ENCODE measurements at places on chromosomes 6 and 20.

DNA sequence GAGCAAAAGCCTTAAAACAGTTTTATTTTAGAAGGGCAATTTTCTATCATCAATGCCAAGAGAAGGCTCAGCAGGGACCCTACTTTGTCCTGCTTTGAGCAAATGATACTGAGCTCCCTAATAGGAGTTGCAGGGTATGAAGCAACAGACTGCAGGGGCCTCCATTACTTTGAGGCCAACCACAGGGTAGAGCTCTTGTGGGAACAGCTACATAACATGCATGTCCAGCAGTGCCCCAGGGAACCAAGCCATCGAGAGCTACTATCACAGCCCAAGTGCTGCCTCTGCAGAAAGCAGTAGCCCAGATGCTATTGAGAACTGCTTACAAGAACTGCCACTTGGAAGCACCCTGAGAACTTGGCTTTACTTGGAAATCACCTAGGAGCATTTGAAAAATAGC lies 222.1 kb downstream of the LAMA2 start:
- no peak for DNase-seq

DNA sequence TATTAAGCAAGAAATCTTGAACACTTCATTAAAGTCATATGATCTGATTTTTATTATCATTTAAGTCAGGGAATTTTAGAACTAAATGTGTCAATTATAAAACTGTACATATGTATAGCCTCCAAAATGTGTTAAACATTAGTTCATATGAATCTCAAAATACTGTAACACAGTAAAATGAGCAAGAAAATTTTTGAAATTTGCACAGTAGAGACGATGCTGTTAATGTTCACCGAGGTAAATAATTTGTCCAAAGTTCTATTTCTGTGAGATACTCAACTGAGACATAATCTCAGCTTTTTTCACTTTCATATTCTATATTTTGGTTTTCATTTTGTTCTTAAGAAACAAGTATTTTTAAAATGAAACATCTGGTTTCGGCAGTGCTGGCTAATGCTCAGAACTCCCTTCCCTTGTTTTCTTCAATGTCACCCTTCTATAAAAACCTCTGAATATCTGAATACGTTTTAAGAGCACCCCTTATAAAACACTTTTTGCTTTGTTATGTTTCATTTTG lies 353.1 kb downstream of the LAMA2 start:
- DNase-seq: no peak

- no peak for DNase-seq
Measured at GRCh38 chr6:148239801-148240460, 102.7 kb upstream of the SASH1 start.

GRCh38 chr20:50691573-50692551 lies 520 bp upstream of the RIPOR3 start:
- no peak for DNase-seq

DNA sequence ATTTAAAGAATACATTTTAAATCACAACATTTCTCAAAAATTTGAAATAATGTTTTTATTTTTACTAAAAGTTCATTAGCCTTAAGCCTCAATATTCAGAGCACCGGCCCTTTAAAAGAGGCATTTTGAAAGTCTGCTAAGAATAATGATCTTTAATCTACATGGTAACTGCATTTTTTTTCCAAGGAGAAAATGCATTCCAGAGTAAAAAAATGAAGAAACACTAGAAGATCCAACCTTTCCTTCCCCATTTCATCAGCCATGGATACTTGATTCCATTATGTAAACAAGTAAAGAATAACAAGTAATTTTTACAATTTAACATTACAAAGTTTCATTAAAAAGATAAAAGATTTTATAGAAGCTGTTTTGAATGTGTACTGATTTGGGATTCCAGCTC lies 21.8 kb downstream of the LCA5 start:
- DNase-seq: no peak

GRCh38 chr20:31605902-31606803 lies 1.1 kb downstream of the ID1 start:
- no peak for DNase-seq

GRCh38 chr20:59620860-59621505 lies 16.6 kb downstream of the PHACTR3 start:
- DNase-seq: no peak

DNA sequence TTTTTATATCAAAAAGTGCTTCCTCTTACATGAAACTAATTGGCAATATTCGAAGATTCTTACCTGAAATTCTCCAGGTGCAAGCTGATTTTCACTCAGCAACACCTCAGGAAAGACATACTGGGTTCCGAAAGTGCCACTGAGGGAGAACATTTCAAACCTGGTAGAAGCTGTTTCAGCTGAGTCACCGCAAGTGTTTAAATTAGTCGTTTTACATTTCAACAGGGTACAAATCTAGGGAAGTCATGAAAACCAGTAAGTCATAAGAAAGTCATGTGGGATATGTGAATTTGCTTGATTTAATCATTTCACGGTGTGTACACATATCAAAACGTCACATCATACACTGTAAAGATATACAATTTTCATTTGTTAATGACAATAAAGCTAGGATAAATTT lies 25.3 kb upstream of the TAAR1 start:
- DNase-seq: no peak

DNA sequence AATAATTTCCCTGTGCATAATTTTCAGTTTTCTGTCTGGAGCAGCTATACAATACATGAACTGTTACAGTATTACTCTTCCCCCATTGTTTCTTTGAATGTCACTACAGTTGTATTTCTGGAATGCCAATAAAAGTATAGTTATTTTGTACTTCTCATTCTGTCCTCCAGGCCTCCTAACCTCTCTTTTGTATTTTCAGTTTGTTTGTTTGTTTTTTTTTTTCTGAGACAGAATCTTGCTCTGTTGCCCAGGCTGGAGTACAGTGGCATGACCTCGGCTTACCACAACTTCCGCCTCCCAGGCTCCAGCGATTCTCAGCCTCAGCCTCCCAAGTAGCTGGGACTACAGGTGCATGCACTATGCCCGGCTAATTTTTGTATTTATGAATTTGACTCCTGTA lies 16.8 kb upstream of the ARID1B start:
- DNase-seq: no peak

DNA sequence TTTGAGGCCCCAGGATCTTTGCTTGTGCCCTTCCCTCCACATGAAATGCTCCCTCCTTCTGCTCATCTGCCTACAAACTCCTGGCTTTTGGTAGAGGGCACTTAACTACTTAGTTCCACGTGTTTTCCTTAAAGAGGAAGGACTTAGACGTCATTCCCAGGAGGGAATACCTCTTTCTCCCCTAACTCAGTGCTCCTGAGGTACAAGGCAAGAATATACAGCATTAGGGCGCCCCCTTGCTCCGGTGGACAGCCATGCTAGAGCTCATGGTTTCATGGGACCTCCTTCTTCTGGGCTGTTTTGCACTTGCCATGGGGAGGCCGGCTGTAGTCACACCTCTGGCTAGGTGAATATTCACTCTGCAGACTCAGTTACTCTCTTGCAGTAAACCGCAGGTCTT lies 93.8 kb upstream of the LY86 start:
- DNase-seq: no peak

- peak; percentile 36 for DNase-seq
Measured at GRCh38 chr6:35139924-35140638, 1.1 kb downstream of the TCP11 start.

GRCh38 chr20:18677126-18677525 lies 89.3 kb downstream of the DTD1 start:
- DNase-seq: no peak

DNA sequence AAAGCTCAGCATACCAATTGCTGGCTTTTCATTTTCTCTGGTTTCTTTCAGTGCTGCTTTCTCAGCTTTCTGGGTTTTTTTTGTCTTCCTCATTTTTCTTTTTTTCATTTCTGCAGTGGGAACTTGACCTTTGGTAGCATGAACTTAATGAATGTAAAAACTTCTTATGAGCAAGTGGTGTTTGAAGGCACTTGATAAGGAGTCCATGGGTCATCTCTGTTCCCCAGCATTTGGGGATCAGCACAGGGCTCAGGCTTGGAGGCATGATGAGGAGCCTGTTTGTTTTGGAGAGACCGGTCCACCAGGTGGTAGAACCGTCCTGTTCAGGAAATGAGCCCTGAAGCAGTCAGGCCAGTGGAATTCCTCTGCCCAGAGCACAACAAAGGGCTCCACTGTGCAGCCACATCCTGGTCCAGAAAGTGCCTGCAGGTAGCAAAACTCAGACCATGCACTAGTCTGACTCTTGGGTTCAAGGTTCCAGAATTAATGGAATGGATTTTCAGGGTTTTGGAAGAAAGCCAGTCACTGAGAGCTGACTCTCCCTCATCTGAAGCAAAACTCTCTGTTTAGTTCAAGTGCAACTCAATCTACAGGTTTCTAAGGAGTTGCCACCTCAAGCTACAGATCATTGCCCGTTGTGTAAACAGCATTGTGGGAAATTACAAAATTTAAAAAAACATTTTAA lies 52.3 kb upstream of the ADGRF1 start:
- no peak for DNase-seq

- DNase-seq: no peak
Measured at GRCh38 chr20:2093883-2094282, 7.7 kb upstream of the STK35 start.

GRCh38 chr6:159311618-159312017 lies 142.4 kb downstream of the FNDC1 start:
- no peak for DNase-seq

GRCh38 chr6:101391772-101392585 lies 1.5 kb upstream of the GRIK2 start:
- no peak for DNase-seq

DNA sequence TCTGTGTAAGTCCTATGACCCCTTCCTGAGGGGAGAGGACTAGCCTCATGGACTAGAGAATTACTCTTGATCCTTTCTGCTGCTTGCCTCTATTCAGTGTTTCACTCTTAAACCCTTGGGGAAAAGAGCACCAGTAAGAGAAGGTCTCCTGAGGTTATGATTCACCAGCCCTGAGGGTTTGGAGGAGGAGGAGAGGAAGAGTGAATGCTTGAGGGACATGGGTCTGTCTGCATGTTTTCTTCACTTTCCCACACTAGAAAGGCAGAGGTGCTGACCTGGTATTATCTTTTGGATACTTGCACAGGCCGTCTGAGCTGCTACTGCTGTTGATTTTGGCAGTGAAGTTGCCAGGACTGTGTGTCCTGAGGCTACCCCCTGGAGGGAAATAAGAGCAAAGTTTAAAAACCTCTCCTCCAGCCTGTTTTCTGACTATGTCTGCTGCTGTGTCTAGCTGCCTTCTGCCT lies 78.3 kb downstream of the CD109 start:
- no peak for DNase-seq

GRCh38 chr20:61157301-61157700 lies 94.8 kb upstream of the CDH4 start:
- DNase-seq: no peak

DNA sequence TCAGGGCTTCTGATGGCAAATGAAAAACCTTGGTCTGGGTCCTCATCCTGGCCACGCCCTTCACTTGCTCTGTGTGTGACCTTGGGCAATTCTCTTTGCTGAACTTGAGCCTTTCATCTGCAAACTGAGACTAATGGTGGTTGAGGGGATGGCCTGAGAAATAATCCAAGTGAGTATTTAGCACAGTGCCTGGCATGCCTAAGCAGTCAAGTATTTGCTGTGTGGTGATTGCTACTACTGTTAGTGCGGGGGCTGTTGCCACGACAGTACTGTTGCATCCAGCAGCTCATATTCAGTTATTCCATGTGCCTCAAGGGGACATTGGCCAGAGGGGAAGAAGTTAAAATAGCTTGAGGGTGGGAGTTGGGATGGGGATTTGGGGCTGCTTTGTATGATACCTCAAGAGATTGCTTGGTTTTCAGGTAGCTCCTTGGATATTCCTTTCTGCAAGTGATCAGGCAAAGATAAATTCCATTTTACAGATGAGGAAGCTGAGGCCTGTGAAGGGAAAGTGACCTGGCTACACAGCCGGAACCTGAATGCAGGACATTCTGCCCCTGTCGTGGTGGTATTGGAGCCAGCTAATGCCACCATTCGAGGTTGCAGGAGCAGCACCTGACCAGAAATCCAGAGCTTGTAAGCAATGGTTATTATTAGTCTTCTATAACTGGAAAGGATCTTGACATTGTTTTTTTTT lies 45.1 kb upstream of the EPB41L1 start:
- DNase-seq: no peak

DNA sequence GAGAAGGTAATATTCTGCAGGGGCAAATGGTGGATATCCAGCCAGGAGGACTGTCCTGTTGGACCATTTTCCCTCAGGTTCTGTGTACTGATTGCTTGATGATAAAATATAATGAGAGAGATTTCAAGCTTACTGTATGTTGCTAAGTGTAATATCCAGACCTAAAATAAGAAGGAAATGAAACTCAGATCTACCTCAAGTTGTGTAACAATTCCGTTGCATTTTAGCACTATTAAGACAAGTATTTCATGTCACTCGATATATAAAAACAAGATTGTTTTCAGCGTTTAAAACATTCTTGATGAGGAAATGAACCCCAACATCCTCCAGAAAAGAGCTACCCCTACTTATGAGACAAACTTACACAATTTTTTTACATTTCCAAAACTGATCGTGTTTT lies 57.2 kb downstream of the RGS17 start:
- no peak for DNase-seq

- no peak for DNase-seq
Measured at GRCh38 chr20:10113746-10114145, 79.0 kb downstream of the ANKEF1 start.

GRCh38 chr6:81985191-81985590 lies 232.7 kb upstream of the TENT5A start:
- no peak for DNase-seq

GRCh38 chr6:42040856-42041480 lies 9.4 kb upstream of the TAF8 start:
- DNase-seq: no peak
